Mesenchymal stem cell (in vitro differentiated cells and primary cell): ENCODE measurements at places on chromosomes 6 and 20.

- no peak overlapping the region for H3K27ac ChIP-seq
- no peaks in the 10 kb centered on the region for H3K4me1 ChIP-seq
- H3K27me3 ChIP-seq: no peaks in the 10 kb centered on the region
- no peak overlapping the region for H3K4me3 ChIP-seq
Measured at GRCh38 chr6:37303091-37303660, 45.2 kb upstream of the TMEM217 start.

DNA sequence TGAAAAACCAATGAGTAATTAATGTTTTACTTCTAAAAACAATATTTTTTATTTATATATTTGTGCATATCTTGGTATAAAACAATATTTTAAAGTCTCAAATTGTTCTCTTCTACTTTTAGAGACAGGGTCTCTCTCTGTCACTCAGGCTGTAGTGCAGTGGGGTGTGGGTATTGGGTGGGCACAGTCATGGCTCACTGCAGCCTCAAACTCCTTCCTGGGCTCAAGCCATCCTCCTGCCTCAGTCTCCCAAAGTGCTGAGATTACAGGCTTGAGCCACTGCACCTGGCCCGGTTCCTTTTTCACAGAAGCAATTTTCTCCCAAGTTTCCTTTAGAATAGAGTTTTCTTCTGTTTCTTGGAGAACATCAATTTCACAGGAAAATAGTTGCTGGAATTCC is 102.8 kb downstream of the TMEM242 start:
- H3K27ac ChIP-seq: no peak overlapping the region
- peaks cover 18% of the 10 kb centered on the region for H3K4me1 ChIP-seq
- no peaks in the 10 kb centered on the region for H3K27me3 ChIP-seq
- no peak for DNase-seq
- peaks cover 4% of the 10 kb centered on the region for H3K36me3 ChIP-seq

- H3K36me3 ChIP-seq: peaks cover 6% of the 10 kb centered on the region
- H3K4me1 ChIP-seq: peaks cover 15% of the 10 kb centered on the region
- no peak for DNase-seq
- no peak overlapping the region for H3K27ac ChIP-seq
- H3K4me3 ChIP-seq: no peak overlapping the region
- H3K27me3 ChIP-seq: no peaks in the 10 kb centered on the region
Measured at GRCh38 chr6:166026586-166027126, 141.0 kb downstream of the TBXT start.

DNA sequence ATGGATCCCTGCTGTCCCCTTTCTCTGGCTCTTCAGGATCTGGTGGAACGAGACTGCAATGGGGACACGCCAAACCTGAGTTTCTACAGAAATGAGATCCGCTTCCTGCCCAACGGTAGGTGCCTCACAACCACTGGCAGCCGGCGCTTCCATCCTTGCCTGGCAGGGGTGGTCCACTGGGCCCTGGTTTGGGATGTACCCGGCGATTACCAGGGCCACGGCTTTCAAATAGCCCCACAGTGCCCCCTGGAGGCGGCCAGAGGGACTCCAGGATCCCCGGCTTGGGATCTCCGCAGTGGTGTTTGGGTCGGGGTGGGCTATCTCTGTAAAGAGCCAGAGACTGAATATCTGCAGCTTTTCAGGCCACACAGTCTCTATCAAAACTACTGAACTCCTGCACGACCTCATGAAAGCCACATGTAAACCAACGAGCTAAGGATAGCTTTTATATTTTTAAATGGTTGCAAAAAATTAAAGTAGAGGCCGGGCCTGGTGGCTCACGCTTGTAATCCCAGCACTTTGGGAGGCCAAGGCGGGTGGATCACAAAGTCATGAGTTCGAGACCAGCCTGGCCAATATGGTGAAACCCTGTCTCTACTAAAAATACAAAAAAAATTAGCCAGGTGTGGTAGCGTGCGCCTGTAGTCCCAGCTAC is 3.7 kb downstream of the OGFR start:
- peak; percentile 57 for DNase-seq
- no peak overlapping the region for H3K27ac ChIP-seq
- no peak overlapping the region for H3K4me3 ChIP-seq
- H3K36me3 ChIP-seq: peaks cover 63% of the 10 kb centered on the region
- peaks cover 17% of the 10 kb centered on the region for H3K4me1 ChIP-seq
- H3K27me3 ChIP-seq: no peaks in the 10 kb centered on the region

GRCh38 chr20:19113343-19113930 is 99.0 kb upstream of the SLC24A3 start:
- DNase-seq: no peak
- H3K36me3 ChIP-seq: no peaks in the 10 kb centered on the region
- no peak overlapping the region for H3K27ac ChIP-seq
- no peak overlapping the region for H3K4me3 ChIP-seq
- no peaks in the 10 kb centered on the region for H3K4me1 ChIP-seq

GRCh38 chr20:57987659-57988058 is 240.8 kb downstream of the ANKRD60 start:
- no peak overlapping the region for H3K4me3 ChIP-seq
- no peaks in the 10 kb centered on the region for H3K36me3 ChIP-seq
- H3K27ac ChIP-seq: no peak overlapping the region
- no peak for DNase-seq
- peaks cover 13% of the 10 kb centered on the region for H3K27me3 ChIP-seq
- peaks cover 1% of the 10 kb centered on the region for H3K4me1 ChIP-seq

DNA sequence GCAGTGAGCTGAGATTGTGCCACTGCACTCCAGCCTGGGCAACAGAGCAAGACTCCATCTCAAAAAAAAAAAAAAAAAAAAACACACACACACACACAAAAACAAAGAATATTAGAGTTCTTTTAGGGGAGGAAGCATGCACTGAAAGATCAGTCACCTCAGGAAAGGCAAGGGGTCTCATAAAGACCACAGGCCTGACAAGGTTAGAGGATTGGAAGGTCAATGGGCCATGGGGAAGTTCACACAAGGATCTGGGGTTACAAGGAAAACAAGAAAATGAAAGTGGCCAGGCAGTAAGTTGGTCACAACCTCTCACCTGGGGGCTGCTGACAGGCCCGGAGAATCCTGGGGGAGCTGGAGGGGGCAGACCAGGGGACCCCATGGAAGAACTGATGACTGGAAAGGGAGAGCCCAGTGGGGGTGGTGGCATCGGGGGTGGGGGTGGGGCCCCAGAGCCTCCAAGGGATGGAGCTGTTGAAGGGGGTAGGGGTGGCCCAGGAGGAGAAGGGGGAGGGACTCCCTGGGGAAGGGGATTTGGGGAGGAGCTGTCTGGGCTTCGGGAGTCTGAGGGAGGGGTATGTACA is 1.5 kb downstream of the RXRB start:
- H3K27me3 ChIP-seq: no peaks in the 10 kb centered on the region
- H3K4me1 ChIP-seq: peaks cover 34% of the 10 kb centered on the region
- no peak overlapping the region for H3K27ac ChIP-seq
- peak overlapping the region; percentile 12 for H3K4me3 ChIP-seq
- H3K36me3 ChIP-seq: peaks cover 56% of the 10 kb centered on the region

DNA sequence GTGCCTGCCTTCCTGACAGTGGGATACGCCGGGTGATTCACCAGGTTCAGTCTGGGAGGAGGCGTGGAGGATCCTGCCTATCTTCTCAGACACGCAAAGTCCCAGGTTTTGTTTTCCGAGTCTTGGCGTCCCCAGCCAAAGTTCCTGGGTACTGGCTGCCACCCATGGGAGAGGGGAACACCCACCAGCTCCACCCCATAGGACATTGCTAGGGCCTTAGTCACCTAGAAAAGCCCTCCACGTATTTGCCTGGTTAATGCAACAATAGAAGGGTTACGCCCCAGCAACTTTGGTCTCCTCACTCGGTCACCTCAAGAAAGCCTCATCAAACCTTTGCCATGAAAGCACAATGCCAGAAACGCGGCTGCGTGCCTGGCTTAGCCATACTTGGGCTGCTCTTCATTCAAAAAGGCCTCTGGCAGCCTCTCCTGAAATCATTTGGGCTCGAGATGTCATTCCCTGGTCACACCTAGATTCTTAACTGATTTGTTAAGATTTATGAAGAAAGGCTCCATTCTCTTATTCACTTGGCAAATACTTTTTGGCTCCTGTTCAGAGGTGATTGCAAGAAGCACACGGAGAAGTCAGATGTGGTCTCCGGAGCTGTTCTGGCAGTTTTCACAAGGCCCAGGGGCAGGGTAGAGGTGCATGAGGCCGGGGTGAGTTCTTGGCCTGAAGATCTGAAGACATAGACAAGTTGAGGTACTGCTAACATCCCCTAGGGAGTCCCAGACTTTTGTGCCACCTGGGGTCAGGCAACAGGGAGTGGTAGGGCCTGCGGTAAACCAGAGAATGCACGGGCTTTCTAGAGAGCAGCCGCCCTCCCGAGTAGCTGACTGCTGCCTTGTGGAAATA is 35.5 kb upstream of the ZNF133 start:
- no peak for DNase-seq
- H3K4me3 ChIP-seq: no peak overlapping the region
- no peak overlapping the region for H3K27ac ChIP-seq
- no peaks in the 10 kb centered on the region for H3K36me3 ChIP-seq

GRCh38 chr20:36688630-36689029 is 42.6 kb upstream of the SLA2 start:
- no peak overlapping the region for H3K4me3 ChIP-seq
- no peak overlapping the region for H3K27ac ChIP-seq
- no peaks in the 10 kb centered on the region for H3K4me1 ChIP-seq
- H3K36me3 ChIP-seq: peaks cover 9% of the 10 kb centered on the region

DNA sequence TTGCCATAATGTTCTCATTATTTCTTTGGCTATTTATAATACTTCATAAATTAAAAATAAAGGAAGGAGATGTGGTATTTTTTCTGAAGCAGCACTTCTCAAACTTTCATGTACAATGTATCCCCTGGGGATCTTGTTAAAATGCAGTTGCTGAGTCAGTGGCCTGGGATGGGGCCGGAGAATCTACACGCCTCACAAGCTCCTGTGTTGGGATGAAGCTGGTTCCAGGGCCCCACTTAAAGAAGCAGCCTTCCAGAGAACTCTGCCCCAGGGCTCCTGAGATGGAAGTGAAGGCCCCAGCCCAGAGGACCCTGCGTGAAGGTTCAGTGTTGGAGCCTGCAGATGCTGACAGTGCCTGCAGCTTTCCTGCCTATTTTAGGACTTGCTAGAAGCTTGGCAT is 40.1 kb upstream of the SLC23A2 start:
- H3K4me3 ChIP-seq: no peak overlapping the region
- peak; percentile 29 for DNase-seq
- no peaks in the 10 kb centered on the region for H3K27me3 ChIP-seq
- peaks cover 4% of the 10 kb centered on the region for H3K4me1 ChIP-seq
- H3K27ac ChIP-seq: no peak overlapping the region

- H3K4me1 ChIP-seq: peaks cover 10% of the 10 kb centered on the region
- H3K36me3 ChIP-seq: peaks cover 13% of the 10 kb centered on the region
- H3K4me3 ChIP-seq: no peak overlapping the region
- H3K27me3 ChIP-seq: no peaks in the 10 kb centered on the region
Measured at GRCh38 chr20:47204008-47204849, 152.3 kb downstream of the ZMYND8 start.

- H3K36me3 ChIP-seq: peaks cover 96% of the 10 kb centered on the region
- no peaks in the 10 kb centered on the region for H3K27me3 ChIP-seq
- no peak for DNase-seq
Measured at GRCh38 chr6:109358204-109358603, 24.1 kb downstream of the CD164 start.

- no peaks in the 10 kb centered on the region for H3K27me3 ChIP-seq
- peak overlapping the region; percentile 90 for H3K4me3 ChIP-seq
- no peak overlapping the region for H3K27ac ChIP-seq
- H3K36me3 ChIP-seq: no peaks in the 10 kb centered on the region
- peak; percentile 79 for DNase-seq
Measured at GRCh38 chr6:110878751-110879522, 4.4 kb downstream of the AMD1 start.

DNA sequence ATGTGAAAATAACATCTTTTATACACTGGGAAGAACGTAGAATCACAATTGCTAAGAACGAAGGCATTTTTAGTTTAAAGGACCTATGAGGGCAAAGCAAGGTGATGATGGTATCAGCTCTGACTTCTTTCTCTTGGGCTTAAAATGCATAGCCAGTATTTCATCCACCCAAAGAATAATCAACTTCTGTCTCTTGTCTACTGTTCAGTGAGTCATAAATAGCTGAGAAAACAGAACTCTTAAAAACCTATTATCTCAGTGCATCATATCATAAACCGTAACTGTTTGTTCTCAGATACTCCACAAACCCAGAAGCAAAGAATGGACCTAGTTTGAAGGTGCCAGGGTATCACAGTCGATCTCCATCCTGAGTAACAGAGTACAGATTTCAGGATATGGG is 5.2 kb downstream of the PHF10 start:
- H3K4me1 ChIP-seq: peaks cover 6% of the 10 kb centered on the region
- H3K27ac ChIP-seq: no peak overlapping the region
- peaks cover 31% of the 10 kb centered on the region for H3K36me3 ChIP-seq
- no peak overlapping the region for H3K4me3 ChIP-seq
- no peaks in the 10 kb centered on the region for H3K27me3 ChIP-seq
- DNase-seq: no peak

- H3K27me3 ChIP-seq: peaks cover 8% of the 10 kb centered on the region
- H3K27ac ChIP-seq: no peak overlapping the region
- DNase-seq: no peak
Measured at GRCh38 chr6:170266061-170266825, 24.6 kb downstream of the DLL1 start.

GRCh38 chr6:156395276-156395675 is 381.9 kb upstream of the ARID1B start:
- H3K27ac ChIP-seq: no peak overlapping the region
- no peak for DNase-seq
- H3K4me3 ChIP-seq: no peak overlapping the region
- peaks cover 7% of the 10 kb centered on the region for H3K27me3 ChIP-seq

- H3K4me3 ChIP-seq: no peak overlapping the region
- H3K4me1 ChIP-seq: peaks cover 1% of the 10 kb centered on the region
- no peaks in the 10 kb centered on the region for H3K36me3 ChIP-seq
- H3K27me3 ChIP-seq: no peaks in the 10 kb centered on the region
Measured at GRCh38 chr20:7693761-7694160, 246.5 kb downstream of the HAO1 start.

DNA sequence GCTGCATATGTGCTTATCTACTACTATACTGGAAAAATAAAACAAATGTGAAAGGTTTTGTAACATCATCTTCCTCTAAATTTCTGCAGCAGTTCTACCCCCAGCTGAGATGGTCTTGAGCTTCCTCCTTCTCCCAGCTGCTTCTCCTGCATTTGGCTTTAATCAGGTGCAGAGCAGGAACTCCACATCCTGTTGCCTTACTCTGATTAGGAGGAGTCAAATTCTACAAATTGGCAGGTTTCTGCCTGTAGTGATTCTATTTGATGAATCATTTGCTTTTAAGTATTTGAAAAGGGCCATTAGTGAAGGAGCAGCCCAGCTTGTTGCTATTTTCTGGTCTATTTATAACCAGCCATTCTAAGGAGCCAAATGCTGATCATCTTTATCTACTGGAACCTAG is 224.5 kb downstream of the GMDS start:
- H3K4me3 ChIP-seq: no peak overlapping the region
- no peak overlapping the region for H3K27ac ChIP-seq

- no peak for DNase-seq
- H3K4me1 ChIP-seq: peaks cover 8% of the 10 kb centered on the region
- no peak overlapping the region for H3K4me3 ChIP-seq
- no peak overlapping the region for H3K27ac ChIP-seq
- H3K27me3 ChIP-seq: no peaks in the 10 kb centered on the region
Measured at GRCh38 chr6:26211963-26212362, 124.7 kb downstream of the HFE start.
